ENCODE measurements at places on chromosomes 3 and 15.

DNA sequence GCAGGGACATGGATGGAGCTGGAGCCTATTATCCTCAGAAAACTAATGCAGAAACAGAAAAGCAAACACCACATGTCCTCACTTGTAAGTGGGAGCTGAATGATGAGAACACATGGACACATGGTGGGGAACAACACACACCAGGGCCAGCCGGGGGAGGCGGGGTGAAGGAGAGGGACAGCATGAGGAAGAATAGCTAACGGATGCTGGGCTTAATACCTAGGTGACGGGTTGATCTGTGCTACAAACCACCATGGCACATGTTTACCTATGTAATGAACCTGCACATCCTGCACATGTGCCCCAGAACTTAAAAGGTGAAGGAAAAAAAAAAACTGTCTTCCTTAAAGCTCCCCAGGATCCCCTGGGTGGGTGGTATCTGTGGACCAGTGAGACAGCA lies 87.1 kb downstream of the ADAMTS17 start:
- no peak for DNase-seq

DNA sequence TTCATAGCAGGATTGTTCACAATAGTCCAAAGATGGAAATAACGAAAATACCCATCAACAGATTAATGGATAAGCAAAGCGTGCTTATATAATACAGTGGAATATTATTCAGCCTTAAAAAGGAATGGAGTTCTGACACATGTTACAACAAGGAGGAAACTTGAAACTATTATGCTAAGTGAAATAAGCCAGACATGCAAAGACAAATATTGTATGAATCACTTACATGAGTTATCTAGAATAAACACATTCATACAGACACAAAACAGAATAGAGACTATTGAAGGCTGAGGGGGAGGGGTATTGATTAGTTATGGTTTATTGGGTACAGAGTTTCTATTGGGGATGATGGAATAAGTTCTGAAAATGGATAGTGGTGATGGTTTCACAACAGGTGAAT lies 438.6 kb downstream of the CADM2 start:
- no peak for DNase-seq

DNA sequence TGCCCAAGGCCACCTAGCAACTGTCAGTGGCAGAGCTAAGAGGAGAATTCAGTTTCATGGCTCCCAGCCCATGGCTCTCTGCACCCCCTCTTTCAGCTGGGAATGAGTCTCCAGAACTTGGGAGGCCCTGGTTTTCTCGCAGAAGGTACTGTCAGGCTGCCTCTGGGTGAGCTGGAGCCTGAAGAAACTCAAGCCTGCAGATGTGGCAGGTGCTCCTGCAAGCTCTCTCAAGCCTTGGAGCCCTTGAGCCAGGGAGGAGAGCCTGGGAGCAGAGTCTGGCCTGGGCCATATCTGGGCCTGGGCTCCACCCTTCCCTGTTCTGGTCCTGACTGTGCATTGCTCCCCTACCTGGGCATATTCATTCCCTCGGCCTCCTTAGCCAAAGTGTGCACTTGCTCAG lies 74.4 kb upstream of the TLE3 start:
- no peak for DNase-seq

GRCh38 chr15:69972436-69972835 lies 125.3 kb downstream of the TLE3 start:
- DNase-seq, result no peak

- no peak for DNase-seq
Observed at GRCh38 chr3:53258600-53259426, 3.0 kb upstream of the TKT start.

DNA sequence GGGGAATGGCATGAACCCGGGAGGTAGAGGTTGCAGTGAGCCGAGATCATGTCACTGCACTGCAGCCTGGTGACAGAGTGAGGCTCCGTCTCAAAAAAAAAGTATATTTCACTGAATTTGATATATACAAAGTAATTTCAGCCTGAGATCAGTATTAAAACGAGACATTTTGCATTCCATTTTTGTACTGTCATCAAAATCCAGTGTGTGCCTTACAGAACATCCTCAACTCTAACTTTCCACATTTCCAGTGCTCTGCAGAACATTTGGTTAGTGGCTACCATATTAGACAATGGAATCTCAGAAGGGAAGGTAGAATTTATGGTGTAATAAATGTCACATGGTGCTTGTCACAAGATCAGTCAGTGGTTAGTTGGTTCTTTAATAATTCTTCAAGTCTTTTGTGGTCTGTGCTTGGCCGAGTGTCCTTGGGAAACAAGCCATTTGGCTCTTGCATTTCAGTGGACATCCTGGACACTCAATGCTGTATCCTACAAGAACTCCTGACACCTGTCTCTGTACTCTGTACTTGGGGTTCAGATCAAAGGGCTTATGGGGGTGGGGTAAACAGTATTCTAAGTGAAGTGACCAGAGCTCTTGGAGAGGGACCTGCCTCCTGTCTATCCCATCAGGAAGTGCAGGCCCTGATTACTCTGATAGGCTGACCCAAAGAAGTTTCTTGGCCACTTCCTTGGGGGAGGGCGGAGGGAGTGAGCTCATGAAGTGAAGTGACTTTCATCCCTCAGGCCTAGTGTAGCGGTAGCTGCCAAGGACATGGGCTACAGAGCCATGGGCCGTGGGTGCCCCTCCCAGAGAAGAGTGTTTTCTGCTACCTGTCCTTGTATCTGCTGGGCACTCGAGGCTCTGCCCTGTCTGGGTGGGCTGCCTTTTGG lies 3.7 kb downstream of the ACVR2B start:
- DNase-seq, result no peak
